ENCODE measurements at places on chromosomes 7 and 10.

- no peak for DNase-seq
These were observed 177.9 kb downstream of the PLXNA4 start for GRCh38 chr7:132398253-132398925.

DNA sequence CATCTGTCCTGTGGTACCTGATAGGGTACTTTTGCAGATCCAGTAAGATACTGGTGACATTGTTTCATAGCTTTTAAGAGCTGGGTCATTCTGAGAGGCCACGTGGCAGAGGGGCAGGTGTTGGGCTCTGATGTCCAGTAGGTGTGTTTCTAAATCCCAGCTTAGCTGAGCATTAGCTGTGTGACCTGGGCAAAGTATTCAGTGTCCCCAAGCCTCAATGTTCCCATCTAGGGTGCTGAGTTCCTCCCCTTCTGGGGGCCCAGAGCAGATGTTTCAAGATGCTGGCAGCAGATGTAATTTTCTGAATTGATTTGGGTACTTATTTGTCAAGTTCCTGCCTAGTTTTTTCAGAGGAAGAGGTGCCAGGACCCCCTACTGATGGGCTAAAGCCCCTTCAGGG is 52.9 kb downstream of the NEURL1 start:
- no peak for DNase-seq

- DNase-seq: no peak
These were observed 9.2 kb downstream of the LHPP start for GRCh38 chr10:124470544-124471434.

DNA sequence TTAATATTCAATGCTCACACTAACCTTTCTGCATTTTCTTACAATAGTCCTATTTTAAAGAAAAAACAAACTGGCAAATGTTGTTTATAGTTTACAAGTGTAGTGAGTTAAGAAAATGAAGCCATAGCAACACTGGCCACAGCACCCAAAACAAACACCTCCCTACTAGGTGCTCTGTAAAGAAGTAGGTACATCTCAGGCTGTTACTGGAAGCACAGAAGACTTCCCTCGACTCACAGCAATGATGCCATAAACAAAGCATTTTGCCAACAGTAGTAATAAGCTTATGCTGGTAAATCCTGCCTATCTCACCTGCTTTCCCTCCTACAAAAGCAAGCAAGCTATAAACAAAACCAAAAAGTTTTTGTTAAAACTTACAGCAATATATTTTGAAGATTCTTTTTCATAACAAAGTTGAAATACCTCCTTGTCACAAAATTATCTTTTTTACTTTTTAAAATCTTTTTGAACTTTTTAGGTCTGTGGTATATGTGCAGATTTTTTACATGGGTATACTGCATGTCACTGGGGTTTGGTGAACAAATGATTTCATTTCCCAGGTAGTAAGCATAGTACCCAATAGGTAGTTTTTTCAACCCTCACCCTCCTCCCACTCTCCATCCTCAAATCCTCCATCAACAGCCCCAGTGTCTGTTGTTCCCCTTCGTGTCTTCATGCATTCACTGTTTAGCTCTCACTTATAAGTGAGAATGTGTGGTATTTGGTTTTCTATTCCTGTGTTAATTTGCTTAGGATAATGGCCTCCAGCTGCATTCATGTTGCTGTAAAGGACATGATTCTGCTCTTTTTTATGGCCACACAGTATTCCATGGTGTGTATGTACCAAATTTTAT is 28.4 kb downstream of the COA1 start:
- DNase-seq: no peak

- no peak for DNase-seq
These were observed 159.2 kb downstream of the RNF216 start for GRCh38 chr7:5622286-5622685.

GRCh38 chr7:80659120-80660055 is 20.9 kb downstream of the CD36 start:
- no peak for DNase-seq

GRCh38 chr10:96287392-96288105 is 16.2 kb upstream of the BLNK start:
- DNase-seq: no peak

DNA sequence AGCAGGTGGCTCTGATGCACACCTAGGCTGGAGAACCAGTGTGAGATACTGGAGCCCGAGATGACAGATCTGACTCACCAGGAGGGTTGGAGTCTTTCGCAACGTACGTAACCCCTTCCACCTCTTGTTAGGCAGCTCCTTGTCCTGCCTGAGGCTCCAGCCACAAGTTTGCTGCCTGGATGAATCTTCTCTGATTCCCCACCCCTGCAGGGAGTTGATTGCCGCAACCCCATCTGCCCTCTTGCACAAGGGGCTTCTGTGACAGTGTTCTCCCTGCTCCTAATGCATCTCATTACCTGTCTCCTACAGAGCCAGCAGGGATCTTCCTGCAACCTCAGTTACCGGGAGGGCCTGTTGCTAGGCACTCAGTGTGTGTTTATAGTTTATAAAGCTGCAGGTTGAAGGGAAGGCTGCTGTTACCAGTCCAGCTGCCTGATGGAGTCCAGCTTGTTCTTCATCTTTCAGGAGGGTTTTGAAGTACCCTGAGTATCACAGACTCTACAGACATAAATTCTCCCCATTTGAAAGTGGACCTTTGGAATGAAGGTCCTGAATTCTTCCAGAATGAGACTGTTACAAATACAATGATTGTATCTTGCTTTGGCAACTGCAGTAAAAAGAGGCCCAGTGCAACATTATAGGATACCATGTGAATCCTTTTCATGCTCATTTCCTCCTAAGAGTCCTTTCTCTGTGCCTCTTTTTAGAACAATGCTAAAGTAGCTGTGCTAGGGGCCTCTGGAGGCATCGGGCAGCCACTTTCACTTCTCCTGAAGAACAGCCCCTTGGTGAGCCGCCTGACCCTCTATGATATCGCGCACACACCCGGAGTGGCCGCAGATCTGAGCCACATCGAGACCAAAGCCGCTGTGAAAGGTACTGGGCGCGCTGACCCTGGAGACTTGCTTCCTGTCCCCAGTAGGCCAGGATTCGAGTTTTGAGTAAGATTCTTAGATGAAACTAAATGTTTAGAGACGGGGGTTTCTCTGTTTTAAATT is 6.5 kb downstream of the MDH2 start:
- peak; percentile 44 for DNase-seq

DNA sequence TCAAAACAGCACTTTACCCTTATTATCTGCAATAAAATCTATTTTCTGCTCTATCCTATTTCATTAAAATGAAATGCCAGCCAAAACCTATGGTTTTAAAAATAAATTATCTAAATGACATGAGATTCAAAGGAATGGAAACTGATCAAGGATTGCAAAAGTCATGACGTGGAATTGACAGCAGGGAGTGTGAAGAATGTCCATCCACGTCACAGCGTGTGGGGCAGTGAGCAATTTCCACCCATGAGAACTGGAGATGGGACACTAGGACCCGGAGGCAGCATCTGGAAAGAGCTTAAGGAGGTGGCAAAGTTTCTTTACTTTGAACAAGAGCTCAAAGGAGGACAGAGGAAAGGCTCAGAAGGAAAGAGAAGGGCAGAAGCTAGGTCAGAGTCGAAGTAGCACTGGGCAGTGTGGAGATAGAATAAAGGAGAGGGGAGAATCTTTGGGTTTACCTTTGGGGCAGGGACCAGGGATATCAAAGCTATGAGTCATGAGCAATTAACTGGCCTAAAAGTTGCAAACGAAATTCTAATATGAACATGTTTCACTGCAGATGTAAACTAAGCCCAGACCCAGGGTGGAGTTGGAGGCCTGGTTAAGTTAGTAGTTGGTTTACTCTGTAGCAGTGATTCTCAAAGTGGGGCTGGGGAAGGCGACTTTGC is 24.9 kb upstream of the STK17A start:
- DNase-seq: no peak

GRCh38 chr7:133869556-133869955 is 257.6 kb upstream of the LRGUK start:
- no peak for DNase-seq

GRCh38 chr10:33391611-33392465 is 57.4 kb upstream of the NRP1 start:
- DNase-seq: no peak

DNA sequence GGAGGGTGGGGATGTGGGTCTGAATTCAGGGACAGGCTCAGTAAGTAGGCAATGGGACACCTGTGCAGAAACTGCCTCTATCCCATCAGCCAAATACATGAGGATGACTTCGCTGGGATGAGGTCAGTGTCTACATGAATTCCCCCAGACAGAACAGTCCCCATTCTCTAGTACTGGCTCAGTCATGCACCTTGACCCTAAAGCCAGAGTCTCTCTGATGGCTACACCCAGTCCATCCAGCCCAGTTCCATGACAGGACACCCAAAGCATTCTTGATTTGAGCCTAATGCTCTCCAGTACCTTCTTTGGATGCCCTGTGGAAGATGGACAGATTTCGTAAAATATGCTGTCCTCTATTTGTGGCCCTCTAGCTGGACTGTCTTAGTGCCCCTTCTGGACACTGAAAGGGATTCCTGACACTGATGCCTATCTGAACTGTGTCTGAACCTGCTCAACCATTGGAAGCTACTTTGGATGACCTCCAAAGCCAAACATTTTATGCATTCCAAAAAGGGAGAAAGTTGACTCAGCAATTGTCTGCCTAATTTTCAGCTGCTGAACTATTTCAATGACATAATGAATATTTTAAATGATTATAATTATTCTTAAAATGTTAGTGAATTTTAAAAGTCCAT is 14.6 kb downstream of the SFRP4 start:
- DNase-seq: no peak

GRCh38 chr10:12902135-12902572 is 99.4 kb downstream of the CCDC3 start:
- peak; percentile 30 for DNase-seq

DNA sequence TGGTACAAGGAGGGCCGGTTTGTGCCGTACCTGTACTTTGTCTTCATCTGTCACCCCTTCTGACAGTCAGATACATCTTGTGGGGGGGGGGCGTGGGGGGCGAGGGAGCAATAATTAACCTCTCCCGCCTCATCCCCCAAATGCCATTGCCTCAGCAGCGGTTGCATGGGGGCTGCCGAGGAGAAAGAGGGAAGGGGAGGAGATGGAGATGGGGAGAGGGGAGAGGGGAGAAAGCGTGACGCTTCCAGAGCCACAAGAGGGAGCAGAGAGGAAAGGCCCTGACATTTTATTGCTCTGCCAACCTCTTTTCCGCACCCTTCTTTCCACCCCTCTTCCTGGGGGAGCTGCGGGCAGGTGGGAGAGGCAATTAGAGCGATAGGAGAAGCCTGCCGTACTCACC is 11.8 kb downstream of the KAZALD1 start:
- DNase-seq: no peak

GRCh38 chr10:58322072-58322834 is 12.6 kb upstream of the UBE2D1 start:
- no peak for DNase-seq

DNA sequence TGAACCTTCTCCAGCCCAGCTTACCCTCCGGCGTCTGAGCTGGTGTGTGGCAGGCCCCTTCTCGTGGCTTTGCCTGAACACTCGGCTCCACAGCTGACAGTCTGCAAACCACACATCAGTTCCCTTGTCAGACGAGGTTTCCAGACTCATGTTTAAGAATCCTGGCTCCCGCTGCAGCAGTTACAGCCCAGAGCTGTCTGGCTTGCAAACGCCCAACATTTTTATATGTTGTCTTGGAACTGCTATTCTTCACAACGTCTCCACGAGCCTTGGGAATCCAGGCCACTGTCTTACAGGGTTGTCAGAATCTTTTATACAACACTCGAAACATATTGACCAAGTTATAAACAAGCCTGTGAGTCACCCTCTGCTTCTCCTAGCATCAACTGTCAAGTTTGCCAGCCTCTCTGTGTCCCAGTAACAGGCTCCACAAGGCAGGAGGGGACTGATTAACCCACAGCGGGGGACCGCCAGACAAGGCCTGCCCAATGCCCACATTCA is 68.1 kb downstream of the TNS3 start:
- DNase-seq: peak; percentile 94

DNA sequence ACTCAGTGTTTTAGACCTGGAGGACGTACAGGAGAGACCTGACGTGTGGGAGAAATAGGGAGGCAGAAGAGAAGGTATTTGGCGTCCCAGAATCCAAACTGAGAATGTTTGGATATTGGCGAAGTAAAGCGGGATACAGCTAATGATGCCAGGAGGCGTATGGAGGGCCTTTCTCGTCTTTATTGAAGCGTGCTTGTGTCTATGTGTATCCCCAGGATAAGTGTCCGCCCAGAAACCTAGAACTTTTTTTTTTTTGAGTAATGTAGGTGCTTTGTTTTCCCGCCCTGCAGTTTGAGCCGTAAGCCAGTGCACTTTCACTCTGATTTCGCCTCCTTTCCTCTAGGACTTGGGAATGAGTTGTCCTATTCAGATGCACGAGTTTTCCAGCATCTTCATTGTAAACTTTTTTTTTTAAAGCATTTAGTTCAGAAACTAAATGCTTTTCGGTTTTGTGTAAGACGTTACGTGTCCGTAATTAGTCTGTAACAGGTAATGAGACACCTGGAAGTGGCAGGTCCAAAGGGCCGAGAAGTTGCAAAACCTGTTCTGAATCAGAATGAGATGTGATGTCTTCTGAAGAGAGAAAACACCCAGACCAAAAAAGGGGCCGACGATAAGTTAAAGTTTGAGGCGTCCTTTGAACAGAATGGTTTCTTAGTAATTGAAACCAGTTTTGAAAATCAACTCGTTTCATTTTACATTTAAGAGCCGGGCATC is 746 bp downstream of the ARL5B start:
- DNase-seq: no peak

GRCh38 chr10:129601737-129602136 is 134.7 kb downstream of the MGMT start:
- DNase-seq: no peak

DNA sequence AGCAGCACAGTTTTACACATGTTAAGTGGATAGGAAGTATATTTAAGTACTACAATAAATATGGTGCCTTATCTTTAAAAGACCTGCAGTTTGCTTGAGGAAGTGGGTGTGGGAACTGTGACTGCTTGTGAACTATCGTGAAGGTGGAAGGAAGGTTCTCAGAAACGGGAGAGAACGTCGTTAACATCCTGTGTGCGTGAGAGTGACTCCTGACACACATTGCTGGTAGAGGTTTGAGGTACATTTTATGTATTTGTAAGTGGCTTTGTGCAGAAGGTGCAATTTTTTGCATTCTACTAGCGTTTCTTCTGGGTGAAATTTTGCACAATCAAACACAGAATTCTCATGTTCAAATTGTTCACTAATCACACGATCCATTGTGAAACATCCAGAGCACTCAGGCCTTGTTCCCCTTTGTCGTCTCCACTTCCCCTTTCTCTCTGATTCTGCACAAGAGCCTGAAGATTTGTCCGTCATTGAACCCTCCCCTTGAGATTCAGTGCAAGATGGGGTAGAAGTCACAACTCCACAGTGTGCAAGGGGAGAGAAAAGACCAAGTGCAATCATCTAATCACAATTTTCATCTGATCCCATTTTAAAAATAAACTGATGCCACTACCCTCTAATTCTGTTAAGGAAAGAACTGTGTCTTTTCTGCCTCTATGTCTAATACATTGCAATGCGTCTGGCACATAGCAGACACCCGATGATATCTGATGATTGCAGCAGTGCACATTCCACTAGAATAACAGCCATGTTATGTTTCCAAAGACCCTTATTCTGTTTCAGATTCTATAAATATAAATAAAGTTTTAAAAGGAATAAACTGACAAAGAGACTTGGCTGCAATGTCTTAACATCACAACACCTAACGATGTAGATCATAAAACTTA is 279.9 kb downstream of the NEBL start:
- no peak for DNase-seq

- no peak for DNase-seq
These were observed 453.1 kb downstream of the SORCS1 start for GRCh38 chr10:106711313-106711906.

All from AG04450 (cell line).